Anterior cingulate cortex (tissue), 58 donors: ENCODE measurements at places on chromosomes 3 and 15.
A peak's percentile ranks its signal among the peaks of the same experiment; 100 is the strongest.

DNA sequence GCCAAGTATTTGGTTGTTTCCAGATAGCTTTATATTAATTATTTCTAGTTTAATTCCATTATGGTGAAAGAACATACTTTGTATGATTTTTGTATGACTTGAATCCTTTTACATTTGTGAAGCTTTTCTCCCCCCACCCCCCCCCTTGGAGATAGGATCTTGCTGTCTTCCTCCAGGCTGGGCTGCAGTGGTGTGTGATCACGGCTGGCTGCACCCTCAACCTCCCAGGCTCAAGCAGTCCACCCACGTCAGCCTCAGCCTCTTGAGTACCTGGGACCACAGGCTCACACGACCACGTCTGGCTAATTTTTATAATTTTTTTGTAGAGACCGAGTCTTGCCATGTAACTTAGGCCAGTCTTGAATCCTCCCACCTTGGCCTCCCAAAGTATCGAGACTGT, 29.5 kb downstream of the ARL8B start:
- no peak for DNase-seq

DNA sequence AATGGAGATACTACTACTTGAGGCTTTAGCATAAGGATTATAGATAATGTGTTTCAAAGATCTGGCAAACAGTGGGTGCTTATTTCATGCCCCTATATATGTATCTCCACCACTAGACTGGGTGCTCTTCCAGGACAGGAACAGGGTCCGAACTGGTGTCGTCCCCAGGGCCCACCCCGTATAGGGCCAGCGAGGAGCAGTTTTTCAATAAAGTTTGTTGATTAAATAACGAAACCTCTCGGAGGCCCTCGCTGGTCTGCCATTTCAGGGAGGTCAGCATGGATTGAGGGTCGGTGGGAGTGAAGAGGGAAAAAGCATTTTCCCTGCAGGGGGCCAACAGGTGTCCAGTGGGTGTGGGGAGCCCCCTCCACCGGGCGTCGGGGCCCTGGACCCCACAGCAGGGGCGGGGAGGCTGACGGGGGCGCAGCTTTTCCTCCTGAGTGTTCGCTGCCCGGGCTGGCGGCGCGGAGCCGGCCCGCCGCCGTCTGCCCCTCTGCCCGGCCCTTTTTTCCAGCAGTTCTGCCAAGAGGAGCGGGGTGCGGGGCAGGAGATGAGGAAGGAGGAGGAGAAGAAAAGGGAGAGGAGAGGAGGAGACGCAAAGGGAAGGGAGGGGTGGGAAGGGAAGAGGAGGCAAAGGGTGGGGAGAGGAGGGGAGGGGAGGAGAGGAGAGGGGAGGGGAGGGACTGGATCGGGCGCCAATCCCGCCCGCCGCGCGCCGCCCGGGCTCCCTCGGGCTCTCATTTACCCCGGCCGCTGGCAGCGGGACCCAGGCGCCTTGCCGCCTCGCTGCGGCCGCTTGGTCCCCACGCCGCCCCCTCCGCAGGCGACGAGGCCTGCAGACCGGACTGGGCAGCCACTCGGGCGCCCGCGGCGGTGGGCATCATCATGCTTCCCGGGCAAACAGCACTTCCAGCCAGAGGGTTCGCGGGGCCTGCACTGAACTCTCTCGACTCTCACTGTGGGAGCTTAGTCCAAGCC, 66.3 kb downstream of the ISG20 start:
- peak; percentile 24 for DNase-seq

GRCh38 chr15:56805466-56806147, 72.3 kb upstream of the ZNF280D start:
- DNase-seq = no peak

GRCh38 chr3:194582196-194582905, 50.9 kb downstream of the TMEM44 start:
- no peak for DNase-seq

DNA sequence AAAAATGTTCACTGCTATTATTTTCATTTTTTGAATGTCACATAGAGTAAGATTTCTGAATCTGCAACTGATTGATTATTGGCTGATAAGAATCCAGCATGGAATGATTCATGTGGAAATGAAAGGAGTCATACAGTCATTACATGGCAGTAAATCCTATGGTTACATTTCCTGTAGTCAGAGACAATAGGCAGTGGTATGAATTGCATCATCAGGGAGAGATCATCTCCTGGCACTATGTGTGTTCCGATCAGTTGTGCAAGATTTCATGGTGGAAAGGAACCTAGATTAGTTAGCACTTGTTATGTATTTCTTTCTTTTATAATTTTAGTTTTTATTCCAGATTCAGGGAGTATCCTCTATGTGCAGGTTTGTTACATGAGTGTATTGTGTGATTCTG, 38.8 kb downstream of the SLC12A1 start:
- no peak for DNase-seq

DNA sequence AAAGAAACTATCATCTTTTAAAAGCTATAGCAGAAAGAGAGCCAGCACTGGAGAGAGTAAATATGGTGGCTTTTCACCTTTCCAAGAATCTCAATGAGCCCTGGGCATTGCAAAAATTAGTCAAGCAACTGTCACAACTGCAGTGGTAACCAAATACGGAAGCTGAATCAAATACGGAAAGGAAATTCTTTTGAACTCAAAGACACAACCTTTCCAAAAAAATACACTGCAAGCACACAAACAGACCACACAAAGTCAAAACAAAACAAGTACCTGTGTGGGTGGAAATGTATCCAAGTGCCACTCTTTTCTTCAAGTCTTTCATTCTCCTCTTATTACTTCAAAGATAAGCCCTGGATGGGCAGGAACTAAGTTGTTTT, 17.6 kb downstream of the VGLL4 start:
- no peak for DNase-seq

- no peak for DNase-seq
Measured at GRCh38 chr3:168327856-168328255, 232.1 kb upstream of the GOLIM4 start.

DNA sequence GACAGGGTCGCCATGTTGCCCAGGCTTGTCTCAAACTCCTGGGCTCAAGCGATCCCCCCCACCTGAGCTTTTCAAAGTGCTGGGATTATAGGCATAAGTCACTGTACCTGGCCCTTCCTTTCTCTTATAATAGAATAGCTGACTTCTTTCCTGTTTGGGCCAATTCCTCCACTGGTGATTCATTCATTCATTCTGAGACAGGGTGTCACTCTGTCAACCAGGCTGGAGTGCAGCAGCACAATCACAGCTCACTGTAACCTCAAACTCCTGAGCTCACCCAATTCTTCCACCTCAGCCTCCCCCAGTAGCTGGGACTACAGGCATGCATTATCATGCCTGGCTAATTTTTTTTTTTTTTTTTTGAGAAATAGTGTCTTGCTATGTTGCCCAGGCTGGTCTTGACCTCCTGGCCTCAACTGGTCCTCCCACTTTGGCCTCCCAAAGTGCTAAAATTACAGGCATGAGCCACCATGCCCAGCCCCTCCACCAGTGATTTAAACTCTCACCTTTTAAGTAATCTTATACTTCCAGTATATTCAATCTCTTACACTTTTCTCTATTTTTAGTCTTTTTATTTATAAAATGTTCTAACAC, 20.9 kb downstream of the GNB4 start:
- DNase-seq = no peak

- no peak for DNase-seq
Measured at GRCh38 chr3:153901991-153902390, 219.2 kb upstream of the ARHGEF26 start.

- DNase-seq = no peak
Measured at GRCh38 chr3:128447561-128448013, 19.1 kb downstream of the DNAJB8 start.

GRCh38 chr3:184765730-184766074, 46.3 kb upstream of the VPS8 start:
- DNase-seq = no peak

DNA sequence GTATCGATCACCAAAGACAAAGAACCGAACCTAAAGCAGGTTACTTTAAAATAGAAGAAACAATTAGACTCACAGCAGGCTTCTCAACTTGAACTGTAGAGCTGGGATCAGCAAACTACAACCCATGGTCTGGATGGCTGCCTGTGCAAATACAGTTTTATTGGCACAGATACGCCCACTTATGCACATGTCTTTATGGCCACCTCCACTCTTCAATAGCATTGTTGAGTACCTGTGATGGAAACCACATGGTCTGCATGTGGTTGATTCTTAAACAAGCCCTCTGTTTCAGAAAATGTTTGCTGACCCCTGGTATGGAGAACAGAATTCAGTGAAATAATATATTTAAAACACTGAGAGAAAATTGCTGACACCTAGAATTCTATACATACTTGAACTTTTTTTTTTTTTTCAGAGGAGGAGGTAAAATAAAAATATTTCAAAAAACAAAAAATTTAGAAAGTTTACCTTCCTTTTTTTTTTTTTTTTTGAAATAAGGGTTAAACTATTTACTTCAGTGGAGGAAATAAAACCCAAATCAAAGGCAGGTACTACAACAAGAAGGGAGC, 263.8 kb upstream of the ATP10A start:
- DNase-seq = no peak

DNA sequence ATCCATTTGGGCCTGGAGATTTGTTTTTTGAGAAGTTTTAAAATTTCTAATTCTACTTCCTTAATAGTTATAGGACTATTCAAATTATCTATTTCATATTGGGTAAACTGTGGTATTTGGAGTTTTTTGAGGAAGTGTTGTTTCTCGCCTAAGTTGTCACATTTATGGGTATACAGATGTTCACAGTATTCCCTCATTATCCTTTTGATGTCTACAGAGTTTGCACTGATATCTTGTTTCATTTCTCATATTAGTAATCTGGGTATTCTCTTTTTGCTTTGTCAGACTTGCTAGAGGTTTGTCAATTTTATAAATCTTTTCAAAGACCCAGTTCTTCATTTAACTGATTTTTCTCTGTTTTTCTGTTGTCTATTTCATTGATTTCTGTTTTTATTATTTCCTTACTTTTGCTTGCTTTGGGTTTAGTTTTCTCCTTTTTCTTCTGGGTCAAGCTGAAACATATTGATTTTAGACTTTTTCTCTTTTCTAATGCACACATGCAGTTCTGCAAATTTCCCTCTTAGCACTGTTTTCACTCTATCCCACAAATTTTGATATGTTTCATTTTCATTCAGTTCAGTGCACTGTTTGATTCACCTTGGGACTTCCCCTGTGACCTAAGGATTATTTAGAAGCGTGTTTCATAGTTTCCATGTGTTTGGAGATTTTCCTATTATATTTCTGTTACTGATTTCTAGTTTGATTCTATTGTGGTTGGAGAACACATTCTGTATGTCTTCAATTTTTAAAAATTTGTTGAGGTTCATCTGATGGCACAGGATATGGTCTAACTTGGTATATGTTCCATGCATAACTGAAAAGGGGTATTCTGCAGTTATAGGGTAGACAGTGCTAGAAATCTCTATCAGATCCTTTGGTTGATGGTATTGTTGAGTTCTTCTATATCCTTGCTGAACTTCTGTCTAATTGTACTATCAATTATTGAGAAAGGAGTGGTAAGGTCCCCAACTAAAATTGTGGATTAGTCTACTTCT, 79.6 kb downstream of the SUMF1 start:
- DNase-seq = no peak

GRCh38 chr15:39857132-39857531, 62.9 kb downstream of the GPR176 start:
- DNase-seq = no peak

GRCh38 chr3:167372138-167372537, 8.0 kb downstream of the ZBBX start:
- no peak for DNase-seq

- no peak for DNase-seq
Measured at GRCh38 chr3:159263750-159264553, 462.1 kb downstream of the MFSD1 start.

GRCh38 chr3:27643355-27643754, 78.8 kb downstream of the EOMES start:
- DNase-seq = no peak

DNA sequence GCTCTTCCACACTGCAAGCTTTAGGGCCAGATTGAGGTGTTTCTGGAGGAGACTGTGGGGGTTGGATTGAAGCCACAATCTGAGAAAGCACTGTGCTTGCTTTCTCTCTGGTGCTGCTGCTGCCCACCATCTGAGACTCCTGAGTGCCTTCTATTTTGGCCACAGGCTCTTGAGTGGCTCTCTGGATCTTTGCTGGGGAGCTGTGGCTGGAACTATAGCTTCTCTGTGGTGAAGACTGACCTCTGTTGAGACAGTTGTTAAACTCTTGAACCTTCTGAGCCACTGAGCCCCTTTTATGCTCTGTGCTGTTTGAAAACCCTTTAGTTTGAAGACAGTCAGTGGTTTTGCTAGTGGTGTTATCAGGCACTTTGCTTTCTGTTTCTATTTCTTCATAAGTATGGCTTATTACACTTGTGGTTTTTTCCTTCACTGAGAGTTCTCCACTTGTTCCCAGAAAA, 108.7 kb upstream of the TSPAN3 start:
- no peak for DNase-seq

DNA sequence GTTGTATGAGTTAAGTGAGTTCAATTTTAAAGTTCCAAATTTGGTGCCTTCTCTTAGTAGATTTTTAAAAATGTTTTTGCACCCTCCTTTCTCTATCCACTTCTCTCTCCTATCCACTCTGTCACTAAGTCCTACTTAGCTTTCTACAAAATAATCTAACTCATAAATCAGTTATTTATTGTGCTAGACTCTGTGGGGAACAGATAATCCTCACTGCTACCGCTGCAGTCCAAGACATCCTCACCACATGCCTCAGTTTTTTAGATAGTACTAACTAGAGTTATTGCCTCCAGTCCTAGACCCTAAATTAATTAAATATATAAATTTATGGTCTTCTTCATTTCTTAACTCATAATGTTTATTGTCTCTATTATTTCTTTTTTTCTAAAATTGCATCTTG, 576.3 kb downstream of the GRM7 start:
- DNase-seq = no peak

DNA sequence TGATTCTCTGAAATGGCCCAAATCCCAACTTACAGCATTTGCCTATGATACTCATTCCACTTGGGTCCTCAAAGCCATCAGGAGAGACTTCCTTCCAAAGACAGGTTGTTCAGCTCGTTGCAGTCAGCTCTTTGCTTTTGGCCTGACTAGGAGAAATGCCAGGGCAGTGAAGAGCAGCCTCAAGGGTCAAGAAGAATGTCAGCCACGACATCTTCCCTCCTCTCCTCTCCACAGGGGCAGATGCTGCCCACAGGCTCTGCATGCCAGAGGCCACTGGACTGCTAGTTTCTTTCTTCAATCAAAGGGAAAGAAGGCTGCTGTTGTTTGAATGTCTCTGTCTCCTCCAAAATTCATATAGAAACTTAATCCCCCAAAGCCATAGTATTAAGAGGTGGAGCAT, 201.7 kb upstream of the PFN2 start:
- no peak for DNase-seq

GRCh38 chr15:69624155-69624520, 171.5 kb downstream of the RPLP1 start:
- no peak for DNase-seq

GRCh38 chr3:97278506-97278905, 464.1 kb downstream of the EPHA6 start:
- DNase-seq = no peak

GRCh38 chr15:87021751-87022150, 942.1 kb downstream of the AGBL1 start:
- no peak for DNase-seq

DNA sequence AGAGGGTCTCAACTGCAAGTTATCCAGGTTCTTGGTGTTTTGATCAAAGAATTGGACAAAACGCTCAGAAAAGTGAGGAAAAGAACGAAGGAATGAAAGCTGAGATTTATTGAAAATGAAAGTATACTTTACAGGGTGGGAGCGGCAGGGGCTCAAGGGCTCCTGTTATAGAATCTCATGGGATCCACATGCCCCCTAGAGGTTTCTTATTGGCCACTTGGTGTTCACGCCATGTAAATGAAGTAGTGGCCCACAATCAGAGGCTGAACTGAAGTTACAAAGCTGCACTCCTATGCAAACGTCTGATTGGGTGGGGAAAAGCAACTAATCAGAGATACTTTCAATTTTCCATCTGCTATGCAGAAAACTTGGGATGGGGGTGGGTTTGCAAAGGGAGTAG, 216.7 kb downstream of the PTPRG start:
- no peak for DNase-seq
